ENCODE measurements at places on chromosomes 11 and 22.
A peak's percentile ranks its signal among the peaks of the same experiment; 100 is the strongest.

DNA sequence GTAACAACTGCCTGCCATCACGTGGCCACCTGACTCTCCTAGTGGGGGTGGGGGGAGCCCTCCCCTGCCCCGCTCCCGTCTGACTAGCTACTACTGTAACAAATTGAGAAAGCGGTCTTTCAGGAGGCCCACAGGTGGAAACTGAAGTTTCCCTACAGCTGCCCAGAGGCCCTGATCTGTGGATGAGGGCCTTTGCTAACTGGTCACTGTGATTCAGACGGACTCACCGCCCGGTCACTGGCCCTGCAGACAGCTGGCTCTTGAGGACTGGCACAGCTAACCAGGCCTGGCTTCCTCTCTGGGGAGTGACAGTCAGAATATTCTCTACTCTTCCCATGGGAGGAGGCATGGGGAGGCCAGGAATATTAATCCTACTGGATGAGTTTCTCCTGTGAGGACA lies 116.8 kb downstream of the ARHGAP8 start:
- DNase-seq: no peak

- no peak for DNase-seq
Observed at GRCh38 chr11:2689651-2690575, 9.9 kb downstream of the KCNQ1OT1 start.

- DNase-seq: no peak
Observed at GRCh38 chr11:72780296-72781062, 13.4 kb downstream of the STARD10 start.

DNA sequence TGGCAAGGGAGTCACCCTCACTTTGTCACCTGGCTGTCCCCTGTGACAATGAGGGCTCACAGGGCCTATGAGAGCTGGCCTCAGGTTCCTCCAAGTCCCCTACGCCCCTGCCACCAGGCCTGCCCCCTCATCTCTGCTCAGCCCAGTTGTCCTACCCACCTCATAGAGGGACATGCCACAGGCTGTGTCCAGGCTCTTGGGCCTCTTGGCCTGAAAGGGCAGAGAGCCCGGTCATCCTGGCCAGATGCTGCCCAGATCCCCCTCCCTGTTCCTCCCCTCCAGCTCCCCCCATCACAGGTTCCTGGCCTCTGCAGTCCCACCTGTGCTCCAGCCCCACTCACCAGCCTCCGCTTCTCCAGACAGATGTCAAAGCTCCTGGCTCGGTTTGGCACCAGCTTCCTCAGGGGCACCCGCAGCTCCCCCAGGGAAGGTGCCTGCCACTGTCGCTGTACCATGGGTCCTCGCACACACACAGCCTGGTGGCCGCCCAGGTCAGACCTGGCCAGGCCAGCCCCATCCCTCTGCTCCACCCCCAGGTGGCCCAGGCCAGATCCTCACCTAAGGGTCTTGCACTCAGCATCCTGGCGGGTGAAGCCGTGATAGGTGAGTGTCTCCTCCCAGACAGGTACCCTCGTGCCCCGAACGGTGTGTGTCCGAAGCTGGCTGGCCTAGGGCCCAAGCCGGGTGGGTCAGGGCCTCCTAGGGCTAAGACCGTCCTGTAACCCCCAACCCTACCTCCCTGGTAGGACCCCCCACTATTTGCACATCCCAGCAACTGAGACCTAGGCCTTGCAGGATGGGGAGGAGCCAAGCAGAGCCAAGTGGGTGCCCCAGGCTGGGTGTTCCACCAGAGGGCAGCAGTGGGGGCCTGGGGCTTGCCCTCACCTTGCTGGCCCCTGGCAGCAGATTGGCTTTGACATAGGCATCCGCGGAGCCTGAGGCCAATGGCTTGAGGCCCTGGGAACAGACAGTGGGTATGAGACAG lies 8.3 kb downstream of the NDUFV1 start:
- no peak for DNase-seq

- DNase-seq: peak; percentile 62
Observed at GRCh38 chr11:69642913-69643632, 2.1 kb downstream of the CCND1 start.

DNA sequence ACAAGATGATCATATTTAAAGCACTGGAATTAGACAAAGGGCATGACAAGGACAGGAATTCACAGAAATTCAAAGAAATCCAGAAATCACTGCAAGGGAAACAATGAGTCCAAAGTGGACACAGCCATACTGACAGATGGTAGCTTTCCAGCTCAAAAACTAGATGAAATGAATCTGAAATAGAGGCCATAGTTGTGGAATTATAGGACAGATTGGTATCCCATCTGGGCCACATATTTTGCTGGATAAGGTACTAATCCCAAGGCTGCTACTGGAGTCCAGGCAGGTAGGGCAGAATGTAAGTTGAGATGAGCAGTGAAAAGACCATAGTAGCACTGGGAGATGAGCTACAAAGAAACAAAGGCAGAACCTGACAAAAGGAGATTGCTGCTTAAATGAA lies 258.3 kb upstream of the ANO3 start:
- DNase-seq: no peak

DNA sequence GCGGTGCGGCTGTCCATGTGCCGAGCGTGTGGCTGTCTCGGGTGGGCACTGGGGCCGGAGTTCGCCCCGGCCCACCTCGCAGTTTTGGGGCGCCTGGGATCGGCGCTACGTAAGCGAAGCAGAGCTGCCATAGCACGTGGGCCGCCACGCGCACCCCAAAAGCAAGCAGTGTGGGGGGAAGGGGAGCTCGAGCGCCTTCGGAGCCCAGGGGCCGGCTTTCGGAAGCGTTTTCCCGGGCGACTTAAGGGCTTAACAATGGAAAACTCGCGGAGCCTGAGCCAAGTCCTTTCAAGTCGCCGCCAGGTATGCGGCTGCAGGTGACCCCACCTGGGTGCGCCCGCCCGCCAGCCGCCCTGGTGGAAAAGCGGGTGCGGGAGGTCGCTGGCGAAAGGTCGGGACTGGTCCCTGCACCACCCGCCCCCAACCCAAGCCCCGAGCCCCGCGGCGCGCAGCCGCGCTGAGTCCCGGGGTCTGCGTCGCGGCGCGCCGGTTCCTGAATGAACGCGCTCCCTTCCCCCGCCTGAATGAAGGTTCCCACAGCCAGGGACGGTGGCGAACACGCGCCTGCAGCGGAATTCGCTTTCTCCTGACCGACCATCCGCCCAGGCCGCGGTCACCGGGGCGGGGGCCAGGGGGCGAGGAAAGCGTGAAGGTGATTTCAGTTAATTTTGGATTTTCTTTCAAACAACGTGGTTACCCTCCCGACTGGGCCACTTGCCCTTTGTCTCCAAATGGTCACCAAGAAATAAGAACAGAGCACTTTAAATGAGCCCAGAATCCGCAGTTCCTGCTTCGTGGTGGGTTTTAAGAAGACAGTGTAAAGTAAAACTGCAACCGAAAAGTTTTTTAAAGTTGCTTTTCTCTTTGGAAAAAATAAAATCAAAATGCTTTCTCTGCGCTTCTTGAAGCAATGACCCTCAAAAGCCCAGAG lies 2.8 kb upstream of the CCND1 start:
- DNase-seq: no peak

GRCh38 chr22:46148816-46149511 lies 1.4 kb upstream of the PPARA start:
- no peak for DNase-seq

GRCh38 chr11:19012636-19013035 lies 47.9 kb downstream of the MRGPRX2 start:
- DNase-seq: no peak

GRCh38 chr11:68988491-68988890 lies 7.7 kb upstream of the MRGPRD start:
- DNase-seq: no peak

DNA sequence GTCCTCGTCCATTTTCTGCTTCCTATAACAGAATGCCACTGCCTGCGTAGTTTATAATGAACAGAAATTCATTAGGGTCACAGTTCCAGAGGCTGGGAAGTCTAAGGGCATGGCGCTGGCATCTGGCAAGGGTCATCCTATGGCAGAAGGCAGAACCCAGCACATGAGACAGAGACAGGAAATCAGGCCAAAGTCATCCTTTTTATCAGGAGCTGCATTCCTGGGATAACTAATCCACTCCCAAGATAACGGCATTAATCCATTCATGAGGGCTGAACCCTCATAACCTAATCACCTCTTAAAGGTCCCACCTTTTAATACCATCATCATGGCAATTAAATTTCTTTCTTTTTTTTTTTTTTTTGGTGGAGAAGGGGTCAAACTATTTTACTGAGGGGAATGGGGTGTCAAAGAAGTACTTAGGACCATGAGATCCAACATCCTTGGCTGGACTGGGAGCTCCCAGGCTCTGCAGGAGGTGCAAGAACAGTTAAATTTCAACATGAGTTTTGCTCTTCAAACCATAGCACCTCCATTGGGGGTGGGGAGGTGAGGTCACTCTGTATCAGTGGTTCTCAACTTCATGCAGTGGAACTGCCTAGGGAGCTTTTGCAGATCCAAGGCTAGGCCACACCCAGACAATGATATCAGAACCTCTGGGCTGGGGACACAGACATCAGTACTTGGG lies 4.4 kb downstream of the TMEM109 start:
- no peak for DNase-seq

DNA sequence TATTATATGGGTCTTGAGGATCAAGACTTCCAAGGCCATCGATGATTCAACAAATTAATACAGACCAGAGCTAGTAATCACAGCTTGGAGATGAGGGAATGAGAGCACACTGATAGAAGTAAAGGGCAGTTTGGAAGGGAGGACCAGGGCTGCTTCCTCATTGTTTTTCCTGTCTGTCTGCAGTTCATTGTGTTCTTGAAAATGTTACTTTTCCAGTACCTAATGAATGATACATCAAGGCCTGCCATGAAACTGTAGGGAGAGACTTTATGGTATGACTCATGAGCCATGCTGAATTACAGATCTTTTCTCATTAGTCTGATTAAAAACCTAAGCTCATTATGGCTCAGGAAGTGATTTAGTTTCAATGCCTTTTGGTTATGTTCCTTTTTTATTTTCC lies 855.6 kb downstream of the KCNA4 start:
- no peak for DNase-seq

- no peak for DNase-seq
Observed at GRCh38 chr11:23097891-23098290, 237.6 kb upstream of the CCDC179 start.

GRCh38 chr11:131146827-131147490 lies 223.5 kb upstream of the NTM start:
- DNase-seq: no peak

DNA sequence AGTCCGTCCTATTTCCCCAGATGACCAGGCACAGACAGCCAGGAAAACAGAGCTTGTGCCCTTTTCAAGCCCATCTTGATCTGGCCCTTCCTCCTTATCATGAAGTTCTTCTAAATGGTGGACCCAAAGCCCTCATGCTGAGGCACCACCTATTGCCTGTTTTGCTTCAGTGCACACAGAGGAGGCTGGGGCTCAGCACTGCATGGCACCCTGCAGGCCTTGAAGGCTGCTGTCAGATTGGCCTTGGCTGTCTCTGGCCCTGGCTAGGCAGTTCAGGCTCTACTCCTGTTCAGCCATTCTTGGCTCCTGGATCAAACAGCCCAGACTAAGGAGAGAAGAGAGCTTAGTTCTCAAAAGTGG lies 49.2 kb downstream of the OTOG start:
- DNase-seq: no peak

GRCh38 chr11:115132436-115133228 lies 371.6 kb downstream of the CADM1 start:
- no peak for DNase-seq

DNA sequence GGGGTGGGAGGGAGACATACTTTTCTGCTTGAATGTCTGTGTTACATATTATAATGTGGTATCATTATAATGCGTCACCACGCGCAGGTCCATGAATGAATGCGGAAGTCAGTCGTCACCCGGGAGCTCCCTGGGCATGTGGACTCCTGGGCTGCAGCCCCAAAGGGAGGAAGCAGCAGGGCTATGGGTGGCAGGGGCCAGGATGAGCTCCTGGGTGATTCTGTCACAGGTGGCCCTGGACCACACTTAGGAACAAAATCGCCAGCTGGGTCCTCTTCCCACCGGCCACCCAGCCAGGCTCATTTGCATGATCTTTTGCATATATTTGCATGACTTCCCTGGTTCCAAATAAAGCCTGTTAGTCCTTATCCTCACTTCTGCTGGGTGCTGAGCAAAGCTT lies 51.2 kb downstream of the KCNJ4 start:
- DNase-seq: no peak

GRCh38 chr11:108733479-108734116 lies 68.7 kb downstream of the DDX10 start:
- DNase-seq: peak; percentile 2

DNA sequence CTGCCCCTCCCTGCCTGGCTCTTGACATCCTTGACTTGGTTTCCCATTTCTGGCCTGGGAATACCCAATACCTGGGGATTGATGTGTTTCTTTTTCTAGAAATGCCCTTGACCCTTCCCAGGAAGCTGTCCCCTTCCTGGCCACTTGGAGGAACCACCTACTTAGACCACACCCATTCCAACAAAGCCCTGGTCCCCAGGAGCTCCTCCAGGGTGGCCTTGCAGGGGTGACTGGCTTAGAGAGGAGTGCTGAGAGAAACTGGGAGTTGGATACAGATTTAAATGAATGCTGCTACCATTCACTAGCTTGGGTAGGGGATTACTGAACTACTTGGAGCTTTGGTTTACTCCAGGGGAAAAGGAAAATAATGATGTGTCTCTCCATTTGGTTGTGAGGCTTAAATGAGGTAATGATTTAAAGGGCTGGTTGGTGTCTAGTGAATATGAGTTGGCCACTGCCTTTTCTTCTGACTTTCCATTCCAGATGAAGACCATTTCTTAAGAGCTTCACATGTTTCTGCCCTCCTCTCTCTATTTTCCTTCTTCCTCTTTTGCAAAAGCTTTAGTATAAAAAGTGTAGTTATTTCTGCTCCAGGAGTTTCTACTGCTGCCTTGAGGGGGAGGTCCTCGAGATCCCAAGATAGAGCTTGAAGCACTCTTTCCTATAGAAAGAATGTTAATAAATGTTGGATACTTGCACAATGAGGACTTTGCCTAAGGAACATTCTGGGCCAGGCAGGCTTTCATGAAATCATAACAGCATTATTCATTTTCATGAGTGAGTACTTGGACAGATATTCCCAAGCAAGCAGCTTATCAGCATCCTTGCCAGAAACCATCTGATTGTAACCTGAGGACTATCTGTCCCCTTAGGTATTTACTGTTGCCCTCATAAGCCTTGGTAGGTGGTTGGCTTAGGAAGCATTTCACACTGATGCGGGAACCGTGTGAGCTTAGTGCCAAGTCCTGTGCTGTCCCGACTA lies 22.4 kb downstream of the PANX1 start:
- no peak for DNase-seq

GRCh38 chr22:27880778-27881394 lies 38.2 kb downstream of the PITPNB start:
- DNase-seq: no peak
